Stimulated activated CD8-positive, alpha-beta memory T cell treated with anti-CD3 and anti-CD28 coated beads, Interleukin-15, amount 100 ng/mL, for 4 hours (primary cell): ENCODE measurements at places on chromosomes 7 and 10.

- no peak for DNase-seq
Measured at GRCh38 chr10:60073397-60073780, 167.0 kb upstream of the CCDC6 start.

GRCh38 chr10:43204042-43204942 is 62.6 kb downstream of the RASGEF1A start:
- no peak for DNase-seq

GRCh38 chr10:129938460-129938859 is 25.6 kb downstream of the EBF3 start:
- no peak for DNase-seq

DNA sequence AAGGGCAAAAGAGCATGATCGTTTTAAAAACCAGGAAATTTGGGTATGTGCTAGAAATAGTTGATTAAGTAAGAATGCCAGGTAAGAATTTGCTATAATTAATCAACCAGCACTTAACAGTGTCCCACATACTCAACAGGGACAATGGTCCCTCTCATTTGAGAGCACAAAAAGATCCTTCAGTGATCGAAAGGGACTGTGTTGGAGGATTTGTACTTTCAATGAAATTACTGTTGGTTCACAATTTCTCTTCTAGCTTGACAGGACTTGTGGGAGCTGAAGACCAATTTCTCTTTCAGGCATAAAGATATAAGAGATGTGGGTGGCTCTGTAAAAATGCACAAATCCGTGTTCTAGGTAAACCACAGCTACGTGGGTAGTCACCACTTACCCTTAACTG is 12.5 kb upstream of the PLEKHS1 start:
- DNase-seq: no peak

GRCh38 chr7:94433224-94433623 is 38.5 kb downstream of the COL1A2 start:
- DNase-seq: no peak
